ENCODE measurements at places on chromosomes 2 and 18. TPM values are rescaled to one million over a fixed set of nuclear protein-coding genes. Genes with fewer than 3 reads are reported as not detected.

DNA sequence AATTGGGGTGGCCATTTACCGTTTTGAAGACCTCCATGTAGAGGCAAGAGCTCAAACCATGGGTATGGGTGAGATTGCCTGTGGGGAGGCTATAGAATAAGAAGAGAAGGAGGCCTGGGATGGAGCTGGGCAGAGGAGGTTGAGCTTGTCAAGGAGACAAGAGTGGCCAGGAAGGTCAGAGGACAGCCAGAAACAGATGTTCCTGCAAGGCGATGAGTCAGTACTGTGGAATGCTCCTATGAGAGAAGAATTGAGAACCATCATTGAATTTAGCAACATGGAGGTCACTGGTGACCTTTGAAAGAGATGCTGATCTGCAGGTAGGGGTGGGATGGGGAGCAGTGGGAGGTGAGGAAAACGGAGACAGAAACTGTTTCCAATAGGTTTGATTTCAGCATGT, 3.5 kb downstream of the ACSL3 start:
- DNase-seq, result no peak
- H3K27me3 ChIP-seq, result no peaks in the 10 kb centered on the region
- H3K36me3 ChIP-seq, result no peaks in the 10 kb centered on the region
- H3K27ac ChIP-seq, result no peak overlapping the region

The PER2 gene
- total RNA-seq, result 6.5 TPM

DNA sequence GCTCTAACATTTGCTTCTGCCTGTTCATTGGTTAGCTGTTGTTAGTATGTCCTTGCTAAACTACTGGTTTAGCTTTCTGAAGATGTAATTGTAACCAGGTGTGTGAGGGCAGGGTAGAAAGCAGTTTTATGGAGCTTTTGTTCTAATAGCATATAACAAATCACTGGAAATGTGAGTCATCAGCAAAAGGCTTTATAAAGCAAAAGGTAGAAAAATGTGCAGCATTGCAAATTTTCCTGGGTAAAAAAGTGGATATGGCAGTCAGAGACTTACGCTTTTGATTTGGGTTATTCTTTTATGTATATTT, 85.3 kb downstream of the ZNF407 start:
- no peaks in the 10 kb centered on the region for H3K27me3 ChIP-seq
- H3K27ac ChIP-seq, result no peak overlapping the region
- no peak for DNase-seq
- peaks cover 4% of the 10 kb centered on the region for H3K36me3 ChIP-seq
- H3K4me1 ChIP-seq, result peaks cover 5% of the 10 kb centered on the region

DNA sequence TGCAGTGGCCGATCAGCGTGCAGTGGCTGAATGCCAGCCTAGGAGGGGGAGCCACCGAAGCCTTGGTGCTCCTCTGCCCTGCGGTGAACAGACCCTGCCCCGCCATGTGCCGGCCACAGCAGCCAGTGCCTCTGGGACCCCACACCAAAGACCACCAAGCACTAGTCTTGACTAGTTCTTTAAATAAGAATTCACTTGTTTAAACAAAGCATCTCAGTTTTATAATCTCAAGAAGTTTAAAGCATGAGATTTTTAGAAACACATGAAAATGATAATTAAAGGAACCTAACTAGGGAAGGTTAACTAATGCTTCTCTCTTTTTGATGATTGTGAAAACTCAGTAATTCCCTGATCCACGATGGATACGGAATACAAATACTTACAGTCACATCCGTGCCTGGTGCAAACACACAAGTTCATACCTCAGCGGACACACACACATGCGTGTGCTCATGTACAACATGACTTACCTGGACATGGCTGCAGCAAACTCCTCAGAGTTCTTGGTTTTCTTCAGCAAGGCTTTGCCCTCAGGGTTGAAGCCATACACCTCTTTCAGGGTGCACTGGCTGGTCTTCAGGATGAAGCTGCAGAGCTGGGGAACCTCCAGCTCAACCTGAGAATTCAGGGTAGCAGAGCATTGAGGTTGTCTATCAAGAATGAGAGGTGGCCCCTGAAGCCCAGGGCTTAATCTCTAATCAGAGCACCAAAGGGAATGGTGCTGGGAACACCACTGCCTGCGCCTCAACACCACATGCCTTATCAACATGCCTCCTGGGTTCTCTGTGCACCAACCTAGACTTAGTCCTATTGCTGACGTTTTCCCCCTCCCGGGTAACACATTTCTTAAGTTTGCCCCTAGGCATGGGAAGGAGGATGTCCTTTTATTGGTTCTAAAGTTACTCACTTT, 3.1 kb downstream of the APOB start:
- H3K4me1 ChIP-seq, result peaks cover 15% of the 10 kb centered on the region
- no peak overlapping the region for H3K27ac ChIP-seq
- no peaks in the 10 kb centered on the region for H3K36me3 ChIP-seq
- H3K27me3 ChIP-seq, result no peaks in the 10 kb centered on the region
- DNase-seq, result no peak

The ANKRD53 gene
- total RNA-seq, result 4.3 TPM

The COX5B gene
- 216 TPM for total RNA-seq

- H3K4me1 ChIP-seq, result no peaks in the 10 kb centered on the region
- peak overlapping the region; percentile 14 for H3K4me3 ChIP-seq
- no peaks in the 10 kb centered on the region for H3K27me3 ChIP-seq
- H3K36me3 ChIP-seq, result no peaks in the 10 kb centered on the region
Measured at GRCh38 chr2:40450796-40451430, 977 bp downstream of the SLC8A1 start.

DNA sequence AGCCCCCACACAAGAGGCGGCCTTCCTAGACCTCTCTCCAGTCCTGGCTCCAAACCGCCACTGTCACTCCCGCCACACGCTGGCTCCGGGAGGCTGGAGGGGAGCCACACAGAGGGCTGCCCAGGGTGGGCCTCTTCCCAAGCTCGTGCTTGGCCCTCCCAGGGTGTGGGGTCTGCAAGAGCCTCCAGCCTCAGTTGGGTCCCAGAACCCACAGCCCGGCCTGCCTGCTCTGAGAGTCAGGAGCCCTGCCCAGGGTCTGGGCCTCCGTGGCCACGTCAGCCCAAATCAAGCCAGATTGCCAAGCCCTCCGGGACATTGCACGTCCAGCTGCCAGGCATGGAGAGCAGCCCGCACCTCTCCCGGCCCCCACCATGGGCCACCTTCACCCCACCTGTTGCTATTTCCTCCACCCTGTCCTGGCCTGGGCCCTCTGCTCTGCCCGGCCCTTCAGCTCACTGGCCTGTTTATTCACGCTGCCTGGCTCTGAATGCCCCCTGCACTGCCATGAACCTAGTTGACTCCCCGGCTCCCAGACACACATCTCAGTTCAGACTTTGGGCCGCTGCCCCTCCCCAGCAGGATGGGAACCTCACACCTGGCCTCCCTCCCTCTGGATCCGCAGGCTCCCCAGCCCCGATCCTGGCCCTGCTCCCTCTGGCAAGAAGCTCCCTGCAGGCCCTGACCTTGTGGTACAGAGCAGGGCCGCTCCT, 61.0 kb downstream of the BIN1 start:
- no peak overlapping the region for H3K4me3 ChIP-seq
- no peaks in the 10 kb centered on the region for H3K4me1 ChIP-seq
- DNase-seq, result peak; percentile 30
- H3K27ac ChIP-seq, result no peak overlapping the region
- no peaks in the 10 kb centered on the region for H3K36me3 ChIP-seq

GRCh38 chr18:10184776-10185175, 269.7 kb upstream of the APCDD1 start:
- no peak overlapping the region for H3K4me3 ChIP-seq
- H3K27me3 ChIP-seq, result no peaks in the 10 kb centered on the region
- H3K36me3 ChIP-seq, result no peaks in the 10 kb centered on the region
- H3K4me1 ChIP-seq, result no peaks in the 10 kb centered on the region

- no peak overlapping the region for H3K27ac ChIP-seq
- no peaks in the 10 kb centered on the region for H3K4me1 ChIP-seq
- H3K36me3 ChIP-seq, result no peaks in the 10 kb centered on the region
- no peaks in the 10 kb centered on the region for H3K27me3 ChIP-seq
- DNase-seq, result no peak
Measured at GRCh38 chr2:191222507-191222906, 22.7 kb upstream of the MYO1B start.

The TYMS gene
- 1.8 TPM for total RNA-seq

The MSTN gene
- 0.45 TPM for total RNA-seq

- DNase-seq, result peak; percentile 60
- peaks cover 64% of the 10 kb centered on the region for H3K27me3 ChIP-seq
- peaks cover 13% of the 10 kb centered on the region for H3K4me1 ChIP-seq
Measured at GRCh38 chr2:199462956-199463692, 5.4 kb upstream of the SATB2 start.

- no peak overlapping the region for H3K27ac ChIP-seq
- no peaks in the 10 kb centered on the region for H3K27me3 ChIP-seq
- DNase-seq, result no peak
- no peaks in the 10 kb centered on the region for H3K36me3 ChIP-seq
- H3K4me3 ChIP-seq, result no peak overlapping the region
- H3K4me1 ChIP-seq, result peaks cover 16% of the 10 kb centered on the region
Measured at GRCh38 chr2:217662984-217663602, 339.7 kb downstream of the TNS1 start.

The CFAP65 gene
- 1.3 TPM for total RNA-seq

The SGO2 gene
- 3.2 TPM for total RNA-seq

DNA sequence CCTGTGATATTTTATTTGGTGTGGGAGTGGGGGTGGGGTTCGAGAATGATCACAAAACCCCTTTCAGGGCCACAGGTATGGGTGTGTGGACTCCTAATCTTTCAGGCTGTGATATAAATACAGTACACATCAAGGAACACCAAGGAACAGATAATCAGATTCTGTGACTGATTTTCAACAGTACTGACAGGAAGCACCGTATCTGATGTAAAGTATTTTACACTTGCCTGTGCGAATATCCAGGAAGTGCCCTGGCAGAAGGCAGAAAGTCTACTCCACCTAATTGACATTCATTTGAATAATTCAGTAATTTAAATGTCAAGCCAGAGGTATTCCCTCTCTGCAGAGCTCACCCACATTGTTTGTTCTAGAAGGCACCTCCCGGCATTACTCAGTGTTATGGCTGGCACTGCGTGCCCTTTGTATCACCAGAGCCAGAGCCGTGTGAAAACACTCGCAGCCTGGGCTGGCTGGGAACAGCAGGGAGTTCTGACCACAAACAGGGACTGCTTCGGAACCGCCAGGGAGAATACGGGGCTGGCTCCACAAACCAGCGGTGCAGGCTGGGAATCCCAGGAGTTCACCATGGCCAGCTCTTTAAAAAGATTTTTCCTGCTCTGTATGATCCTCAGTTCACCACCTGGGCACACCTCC, 91.8 kb downstream of the ACVR1 start:
- no peaks in the 10 kb centered on the region for H3K27me3 ChIP-seq
- no peak overlapping the region for H3K4me3 ChIP-seq
- H3K36me3 ChIP-seq, result no peaks in the 10 kb centered on the region
- peak; percentile 81 for DNase-seq

DNA sequence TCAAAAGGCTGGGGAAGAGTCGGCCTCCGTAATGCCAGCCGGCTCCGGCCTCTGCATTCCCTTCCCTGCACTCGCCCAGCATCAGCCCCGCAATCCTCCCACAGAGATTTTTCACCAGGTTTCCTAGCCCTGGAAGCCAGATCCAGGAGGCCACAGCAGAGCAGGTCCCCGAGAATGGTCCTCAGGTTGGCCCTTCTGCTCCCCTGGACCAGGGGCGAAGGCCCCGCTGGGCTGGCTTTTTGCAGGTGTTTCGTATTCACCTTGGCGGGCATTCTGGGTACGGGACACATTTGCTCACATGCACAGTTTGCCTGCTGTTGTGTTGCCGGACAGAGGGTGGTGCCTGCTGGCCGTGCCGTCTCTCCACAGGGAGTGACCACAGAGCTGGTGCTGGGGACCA, 309.5 kb downstream of the NDUFA10 start:
- no peaks in the 10 kb centered on the region for H3K36me3 ChIP-seq
- H3K27ac ChIP-seq, result no peak overlapping the region
- H3K4me1 ChIP-seq, result peaks cover 11% of the 10 kb centered on the region
- H3K4me3 ChIP-seq, result no peak overlapping the region

- no peak overlapping the region for H3K4me3 ChIP-seq
- no peaks in the 10 kb centered on the region for H3K36me3 ChIP-seq
- DNase-seq, result no peak
- no peaks in the 10 kb centered on the region for H3K27me3 ChIP-seq
Measured at GRCh38 chr2:84874381-84875212, 6.3 kb downstream of the TRABD2A start.

DNA sequence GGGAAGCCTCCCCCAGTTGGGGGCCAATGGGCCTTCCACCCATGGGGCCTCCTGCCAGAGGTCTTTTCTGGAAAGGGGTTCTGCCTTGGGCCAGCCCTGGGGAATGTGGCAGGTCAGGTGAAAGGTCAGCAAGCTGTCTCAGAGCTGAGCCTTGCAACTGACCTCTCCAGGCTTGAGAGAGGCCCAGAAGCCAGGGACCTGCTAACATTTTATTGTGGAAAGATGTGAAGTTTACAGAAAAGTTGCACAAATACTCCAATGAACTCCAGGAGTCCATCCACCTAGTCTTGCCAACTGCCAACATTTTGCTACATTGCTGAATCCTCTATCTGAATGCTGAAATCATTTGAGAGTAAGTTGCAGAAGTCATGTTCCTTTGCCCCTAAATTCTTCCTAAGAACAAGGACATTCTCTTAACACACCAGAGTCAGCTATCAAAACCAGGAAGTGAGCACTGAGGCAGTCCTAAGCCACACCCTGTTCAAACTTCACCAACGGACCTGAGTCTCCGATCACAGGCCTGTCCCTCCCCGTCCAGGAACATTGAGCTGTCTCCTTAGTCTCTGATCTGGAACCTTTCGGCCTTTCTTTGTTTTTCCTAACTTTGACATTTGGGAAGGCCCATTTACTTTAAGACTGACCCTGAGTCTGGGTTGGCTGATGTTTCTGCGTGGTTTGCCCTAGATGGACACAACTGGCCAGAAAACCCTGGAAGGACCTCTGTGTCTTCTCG, 4.0 kb downstream of the SNORC start:
- no peaks in the 10 kb centered on the region for H3K36me3 ChIP-seq
- DNase-seq, result no peak
- no peak overlapping the region for H3K27ac ChIP-seq
- peaks cover 16% of the 10 kb centered on the region for H3K4me1 ChIP-seq
- no peaks in the 10 kb centered on the region for H3K27me3 ChIP-seq

GRCh38 chr2:203535784-203536585, 884 bp upstream of the RAPH1 start:
- peaks cover 21% of the 10 kb centered on the region for H3K4me1 ChIP-seq
- DNase-seq, result no peak
- H3K27me3 ChIP-seq, result no peaks in the 10 kb centered on the region
- no peaks in the 10 kb centered on the region for H3K36me3 ChIP-seq
- peak overlapping the region; percentile 93 for H3K27ac ChIP-seq

DNA sequence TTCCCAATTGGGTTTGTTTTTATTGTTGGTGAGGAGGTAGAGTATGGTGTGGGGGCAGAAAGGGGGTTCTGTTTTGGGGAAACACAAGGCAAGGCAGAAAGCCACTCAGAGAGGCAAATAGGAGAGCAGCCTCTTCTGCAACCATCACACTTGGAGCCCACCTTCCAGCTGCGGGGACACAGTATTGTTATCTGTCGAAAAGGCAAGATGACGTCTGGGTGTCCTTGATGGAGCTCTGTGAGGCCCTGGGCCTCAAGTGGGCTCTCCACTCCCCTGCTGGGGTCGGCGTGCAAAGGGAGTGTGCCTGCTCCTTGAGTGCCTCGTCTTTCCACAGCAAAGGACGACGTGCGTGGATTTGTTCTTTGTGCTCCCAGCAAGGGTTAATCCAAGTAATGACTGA, 227.6 kb downstream of the ANAPC1 start:
- no peak overlapping the region for H3K4me3 ChIP-seq
- H3K27me3 ChIP-seq, result no peaks in the 10 kb centered on the region
- peaks cover 26% of the 10 kb centered on the region for H3K4me1 ChIP-seq
- no peaks in the 10 kb centered on the region for H3K36me3 ChIP-seq
- DNase-seq, result no peak

The CAPN13 gene
- 3.0 TPM for total RNA-seq

The FN1 gene
- total RNA-seq, result 97.5 TPM

Measured in thyroid gland (tissue), 4 donors.